ENCODE measurements at places on chromosomes 2 and 18. TPM values are rescaled to one million over a fixed set of nuclear protein-coding genes. Genes with fewer than 3 reads are reported as not detected.
A peak's percentile ranks its signal among the peaks of the same experiment; 100 is the strongest.

- H3K27me3 ChIP-seq, result no peaks in the 10 kb centered on the region
- no peaks in the 10 kb centered on the region for H3K4me1 ChIP-seq
- no peak overlapping the region for H3K27ac ChIP-seq
- H3K4me3 ChIP-seq, result no peak overlapping the region
- DNase-seq, result no peak
- no peaks in the 10 kb centered on the region for H3K36me3 ChIP-seq
These were observed 113.7 kb downstream of the BARD1 start for GRCh38 chr2:214695789-214696188.

DNA sequence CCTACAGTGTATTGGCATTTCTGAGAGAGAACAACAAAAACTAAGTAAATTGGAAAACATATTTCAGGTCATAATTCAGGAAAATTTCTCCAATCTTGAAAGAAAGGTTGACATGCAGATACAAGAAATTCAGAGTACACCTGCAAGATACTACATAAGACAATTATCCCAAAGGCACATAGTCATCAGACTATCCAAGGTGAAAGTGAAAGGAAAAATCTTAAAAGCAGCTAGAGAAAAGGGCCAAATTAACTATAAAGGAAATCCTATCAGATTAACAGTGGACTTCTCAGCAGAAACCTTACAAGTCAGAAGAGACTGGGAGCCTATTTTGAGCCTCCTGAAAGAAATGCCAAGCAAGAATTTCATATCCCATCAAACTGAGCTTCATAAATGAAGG is 449.0 kb upstream of the MMADHC start:
- no peaks in the 10 kb centered on the region for H3K4me1 ChIP-seq
- H3K27ac ChIP-seq, result no peak overlapping the region
- DNase-seq, result no peak
- H3K4me3 ChIP-seq, result no peak overlapping the region

GRCh38 chr18:37222999-37223378 is 342.6 kb downstream of the CELF4 start:
- DNase-seq, result no peak
- H3K4me3 ChIP-seq, result no peak overlapping the region
- peaks cover 5% of the 10 kb centered on the region for H3K4me1 ChIP-seq
- no peak overlapping the region for H3K27ac ChIP-seq

DNA sequence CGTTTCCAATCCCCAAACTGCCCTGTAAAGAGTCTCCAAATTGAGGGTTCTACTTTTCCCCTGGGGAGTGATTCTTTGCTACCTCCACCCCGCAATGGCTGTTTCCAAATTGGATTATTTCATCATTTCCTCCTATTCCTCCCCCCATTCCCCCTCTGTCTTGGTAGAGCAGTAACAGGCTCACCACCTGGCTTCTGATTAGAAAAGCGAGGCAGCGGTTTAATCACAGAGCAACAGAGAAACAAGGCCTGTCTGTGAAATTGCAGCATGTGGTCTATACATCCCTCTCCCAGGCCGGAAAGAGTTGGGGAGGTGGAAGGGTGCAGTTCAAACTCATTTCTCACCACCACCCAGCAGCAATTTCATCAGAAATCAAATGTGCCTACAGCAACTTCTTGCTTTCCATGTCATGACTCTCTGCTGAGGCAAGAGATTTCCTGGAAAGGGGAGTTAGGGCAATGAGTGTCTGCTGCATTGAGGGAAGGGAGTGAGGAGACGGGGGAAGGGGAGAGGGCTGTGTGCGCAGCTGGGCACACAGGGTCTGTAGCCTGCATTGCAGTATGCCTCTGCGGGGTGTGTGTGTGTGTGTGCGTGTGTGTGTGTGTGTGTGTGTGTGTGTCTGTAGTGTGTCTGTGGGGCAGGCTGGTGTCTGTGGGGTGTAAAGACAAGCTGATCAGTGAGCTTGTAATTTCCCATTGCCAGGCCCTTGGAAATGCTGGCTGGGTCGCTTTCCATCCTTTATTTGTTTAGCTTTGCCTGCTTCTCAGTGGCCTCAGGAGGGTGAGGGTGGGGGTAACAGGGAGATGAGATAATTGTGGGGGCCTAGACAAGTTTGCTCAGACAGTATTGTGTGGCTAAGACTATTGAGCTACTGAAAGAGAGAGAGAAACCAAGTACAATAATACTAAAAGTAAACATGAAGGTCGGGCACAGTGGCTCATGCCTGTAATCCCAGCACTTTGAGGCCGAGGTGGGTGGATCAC is 13.5 kb upstream of the IGFBP2 start:
- peak; percentile 68 for DNase-seq
- peaks cover 14% of the 10 kb centered on the region for H3K4me1 ChIP-seq
- peak overlapping the region; percentile 85 for H3K27ac ChIP-seq

DNA sequence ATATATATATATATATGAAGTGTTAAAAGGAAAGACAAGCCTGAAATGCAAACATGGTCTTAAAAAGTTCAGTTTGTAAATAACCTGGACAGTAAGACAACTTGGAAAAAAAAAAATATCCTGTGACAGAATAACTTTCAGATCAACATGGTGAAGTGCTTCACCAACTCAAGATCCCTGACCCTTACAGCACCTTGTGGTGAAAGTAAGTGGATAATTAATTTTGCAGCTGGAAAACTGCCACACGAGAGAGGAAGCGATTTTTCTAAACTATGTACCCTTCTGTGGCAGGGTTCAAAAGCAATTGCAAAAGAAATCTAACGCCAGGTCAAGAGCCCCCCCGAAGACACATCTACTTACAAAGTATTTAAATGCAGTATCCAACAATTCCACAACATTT is 95.8 kb downstream of the PAX3 start:
- DNase-seq, result no peak
- no peaks in the 10 kb centered on the region for H3K4me1 ChIP-seq
- no peak overlapping the region for H3K4me3 ChIP-seq
- no peaks in the 10 kb centered on the region for H3K36me3 ChIP-seq

DNA sequence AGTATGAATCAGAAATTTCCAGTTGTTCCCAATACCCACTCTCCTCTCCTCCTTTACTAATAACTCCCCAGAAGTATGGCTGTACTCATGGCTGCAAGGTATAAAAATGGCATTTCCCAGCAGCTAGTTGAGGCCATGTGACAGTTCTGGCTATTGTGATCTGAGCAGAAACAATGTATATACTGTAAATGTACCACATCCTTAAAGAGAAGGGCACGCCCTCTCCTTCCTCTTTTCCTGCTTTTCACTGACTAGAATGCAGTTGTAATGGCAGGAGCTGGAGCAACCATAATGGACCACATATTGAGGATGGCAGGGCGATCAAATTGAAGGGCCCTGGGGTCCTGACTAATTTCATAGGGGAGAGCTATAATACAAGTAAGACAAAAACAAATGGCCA is 211.2 kb downstream of the TNS1 start:
- H3K36me3 ChIP-seq, result no peaks in the 10 kb centered on the region
- no peak overlapping the region for H3K4me3 ChIP-seq
- no peaks in the 10 kb centered on the region for H3K27me3 ChIP-seq
- no peak for DNase-seq

DNA sequence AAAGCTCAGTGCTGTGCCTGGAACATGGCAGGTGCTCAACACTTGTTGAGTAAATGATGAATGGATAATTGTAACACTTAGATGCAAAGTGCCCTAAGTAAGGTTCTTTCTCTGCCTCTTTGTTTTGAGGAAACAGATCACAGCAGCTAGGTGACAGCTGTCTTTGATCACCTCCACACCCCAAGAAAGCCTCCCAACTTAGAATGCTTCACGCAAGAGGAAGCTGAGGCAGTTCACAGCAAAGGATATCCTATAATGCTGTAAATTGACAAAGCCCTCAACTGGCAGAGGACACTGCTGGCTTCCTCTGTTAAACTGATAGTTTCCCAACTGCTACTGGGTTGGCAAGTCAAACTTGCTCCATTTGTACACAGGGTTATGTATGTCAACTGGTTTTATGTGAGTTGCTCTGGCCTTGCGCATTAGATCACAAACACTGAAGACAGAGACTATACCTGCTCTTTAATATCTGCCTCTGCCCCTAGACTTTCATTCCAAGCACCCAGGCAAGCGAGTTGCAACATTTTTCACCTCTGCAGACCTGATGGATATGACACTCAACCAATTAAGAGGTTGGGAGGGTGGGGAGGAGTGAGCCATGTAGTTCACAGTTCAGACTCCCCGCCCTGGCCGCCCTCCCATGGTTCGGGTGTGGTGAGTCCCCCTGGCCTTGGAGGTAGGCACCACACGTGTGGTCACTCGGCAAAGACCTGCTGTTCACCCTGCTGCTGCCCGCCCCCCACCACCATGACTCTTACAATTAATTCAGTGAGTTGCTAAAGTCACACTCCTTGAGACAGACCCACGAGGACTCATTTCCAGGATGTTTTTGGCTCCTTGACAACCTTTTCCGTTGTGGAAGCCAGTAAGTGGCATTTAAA is 4.8 kb upstream of the MALL start:
- no peak overlapping the region for H3K27ac ChIP-seq
- peaks cover 3% of the 10 kb centered on the region for H3K4me1 ChIP-seq
- DNase-seq, result peak; percentile 10
- no peaks in the 10 kb centered on the region for H3K36me3 ChIP-seq
- H3K27me3 ChIP-seq, result peaks cover 19% of the 10 kb centered on the region

Gene ZNF385B
- total RNA-seq, result 18.1 TPM

Gene EML4
- 84.6 TPM for total RNA-seq

GRCh38 chr2:191701696-191702095 is 23.8 kb downstream of the NABP1 start:
- H3K27me3 ChIP-seq, result no peaks in the 10 kb centered on the region
- no peaks in the 10 kb centered on the region for H3K36me3 ChIP-seq
- no peak for DNase-seq
- H3K4me1 ChIP-seq, result no peaks in the 10 kb centered on the region

Gene SERTAD2
- total RNA-seq, result 20.3 TPM

Gene REG3A
- total RNA-seq, result not detected

DNA sequence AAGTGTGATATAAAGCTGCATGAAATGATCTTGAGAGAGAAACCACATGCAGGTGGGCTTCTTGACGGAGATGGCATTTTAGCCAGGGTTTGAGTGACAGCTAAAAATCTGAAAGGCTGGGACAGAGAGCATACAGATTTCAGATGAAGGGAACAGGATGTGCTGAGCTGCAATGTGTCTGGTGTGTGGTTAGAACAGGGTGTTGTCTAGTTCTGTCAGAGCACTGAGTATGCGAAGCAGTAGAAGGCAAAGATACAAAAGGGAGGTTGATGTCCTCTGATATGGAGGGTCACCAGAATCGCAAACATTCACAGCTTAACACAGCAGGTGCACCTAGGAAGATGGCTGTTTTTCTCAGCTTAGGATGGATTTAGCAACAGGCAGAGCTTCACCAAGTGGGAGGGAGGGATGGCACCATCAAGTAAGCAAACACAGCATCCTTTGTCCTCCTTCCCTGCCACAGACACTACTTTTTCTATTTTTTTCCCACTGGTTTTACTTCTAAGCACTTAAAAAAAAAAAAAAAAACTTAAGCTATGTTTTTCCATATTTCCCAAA is 182.5 kb downstream of the TMX3 start:
- DNase-seq, result peak; percentile 70
- H3K27ac ChIP-seq, result no peak overlapping the region
- H3K36me3 ChIP-seq, result no peaks in the 10 kb centered on the region

Gene GKN2
- not detected for total RNA-seq

- peaks cover 23% of the 10 kb centered on the region for H3K27me3 ChIP-seq
- peak; percentile 64 for DNase-seq
- peak overlapping the region; percentile 60 for H3K4me3 ChIP-seq
- no peaks in the 10 kb centered on the region for H3K4me1 ChIP-seq
- H3K27ac ChIP-seq, result no peak overlapping the region
- no peaks in the 10 kb centered on the region for H3K36me3 ChIP-seq
These were observed 177.3 kb downstream of the AGAP1 start for GRCh38 chr2:235670974-235671787.

GRCh38 chr2:83079007-83079406 is 1380.1 kb downstream of the SUCLG1 start:
- H3K27ac ChIP-seq, result no peak overlapping the region
- no peaks in the 10 kb centered on the region for H3K4me1 ChIP-seq
- H3K4me3 ChIP-seq, result no peak overlapping the region
- no peak for DNase-seq
- H3K36me3 ChIP-seq, result no peaks in the 10 kb centered on the region

GRCh38 chr2:226115102-226115831 is 684.4 kb downstream of the IRS1 start:
- H3K27ac ChIP-seq, result no peak overlapping the region
- H3K27me3 ChIP-seq, result no peaks in the 10 kb centered on the region
- no peak overlapping the region for H3K4me3 ChIP-seq
- H3K36me3 ChIP-seq, result no peaks in the 10 kb centered on the region
- DNase-seq, result no peak

Gene RGPD3
- 0.25 TPM for total RNA-seq

DNA sequence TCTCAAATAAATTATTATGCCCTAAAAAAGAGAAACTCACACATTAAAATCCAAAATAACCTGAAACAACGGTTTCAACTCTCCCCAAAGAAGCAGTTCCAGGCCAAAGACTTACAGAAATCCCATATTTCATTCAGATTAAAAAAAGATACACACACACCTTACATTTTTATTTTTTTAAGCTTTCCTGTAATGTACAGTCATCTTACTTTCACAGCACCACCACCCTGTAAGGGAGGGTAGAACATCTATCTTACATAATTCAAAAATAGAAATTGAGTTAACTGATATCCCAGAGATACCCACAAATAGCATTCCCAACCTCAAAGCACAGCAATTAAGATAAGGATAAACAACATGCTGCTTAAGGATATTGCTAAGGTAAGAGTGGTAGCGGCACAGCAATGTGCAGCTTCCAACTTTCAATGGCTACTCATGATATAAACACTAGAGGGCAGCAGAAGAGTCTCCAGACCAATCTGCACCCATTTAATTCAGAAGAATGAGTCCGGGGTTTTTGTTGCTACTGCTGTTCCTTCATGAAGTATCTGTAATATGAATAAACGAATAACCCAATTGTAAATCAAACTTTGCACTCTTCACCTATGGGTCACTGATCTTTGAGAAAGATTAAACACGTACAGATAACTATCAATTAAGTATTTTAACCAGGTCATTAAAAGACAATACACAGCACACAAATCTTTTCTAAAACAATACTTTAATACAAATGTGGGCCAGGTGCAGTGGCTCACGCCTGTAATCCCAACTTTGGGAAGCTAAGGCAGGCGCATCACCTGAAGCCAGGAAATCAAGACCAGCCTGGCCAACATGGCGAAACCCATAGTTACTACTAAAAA is 11.3 kb downstream of the GFPT1 start:
- peaks cover 39% of the 10 kb centered on the region for H3K36me3 ChIP-seq
- no peaks in the 10 kb centered on the region for H3K4me1 ChIP-seq
- no peak for DNase-seq
- no peak overlapping the region for H3K27ac ChIP-seq
- no peak overlapping the region for H3K4me3 ChIP-seq

Gene MOGAT1
- not detected for total RNA-seq

DNA sequence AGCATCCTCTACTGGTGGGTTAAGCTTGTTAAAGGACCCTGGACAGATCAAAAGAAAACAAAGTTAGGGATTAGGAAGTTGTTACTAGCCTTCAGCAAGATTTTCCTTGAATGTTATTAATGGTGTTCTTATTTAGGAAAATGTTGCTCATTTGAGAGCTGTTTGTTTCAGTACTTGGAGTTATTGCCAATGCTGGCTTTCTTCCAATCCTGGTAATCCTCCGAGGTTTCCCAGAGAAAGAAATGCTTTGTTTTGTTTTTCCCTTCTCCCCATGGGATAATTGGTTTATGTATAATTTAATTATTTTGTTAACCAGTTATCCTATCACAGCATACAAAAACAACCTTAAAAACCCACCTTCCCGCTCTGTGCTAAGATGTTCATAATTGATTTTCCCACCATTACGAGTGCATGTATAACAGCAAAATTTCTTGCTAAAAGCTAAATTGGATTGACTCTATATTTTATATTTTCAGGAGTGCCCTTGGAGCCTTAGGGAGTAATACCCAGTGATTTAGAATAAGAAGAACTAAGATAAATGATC is 79.8 kb downstream of the MGAT5 start:
- DNase-seq, result no peak
- no peaks in the 10 kb centered on the region for H3K36me3 ChIP-seq
- H3K27ac ChIP-seq, result no peak overlapping the region
- peaks cover 8% of the 10 kb centered on the region for H3K4me1 ChIP-seq

Data from endodermal cell (in vitro differentiated cells).